ENCODE measurements at places on chromosomes 1 and 21.

- DNase-seq, result no peak
Observed at GRCh38 chr1:46256523-46256922, 9.0 kb downstream of the RAD54L start.

DNA sequence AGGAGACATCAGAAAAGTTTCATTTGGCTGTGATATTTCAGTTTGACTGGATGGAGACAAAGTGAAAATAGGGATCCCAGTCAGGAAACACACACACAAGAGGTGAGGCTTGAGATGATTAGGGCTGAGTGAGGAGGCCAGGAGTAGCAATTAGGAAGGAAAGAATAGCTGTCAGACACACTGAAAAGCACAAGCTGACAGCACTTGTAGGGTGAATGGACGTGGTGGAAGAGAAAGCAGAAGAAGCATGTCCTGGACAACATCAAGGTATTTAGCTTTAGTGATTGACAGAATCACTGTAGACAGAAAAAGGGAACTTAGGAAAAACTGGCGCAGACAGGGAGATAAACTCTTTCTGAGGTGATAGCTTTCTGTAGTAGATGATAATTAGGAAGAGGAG lies 347.7 kb downstream of the TGFB2 start:
- no peak for DNase-seq

GRCh38 chr1:7629465-7630195 lies 141.5 kb upstream of the VAMP3 start:
- no peak for DNase-seq

- DNase-seq, result no peak
Observed at GRCh38 chr21:45026826-45027225, 47.6 kb upstream of the ADARB1 start.

DNA sequence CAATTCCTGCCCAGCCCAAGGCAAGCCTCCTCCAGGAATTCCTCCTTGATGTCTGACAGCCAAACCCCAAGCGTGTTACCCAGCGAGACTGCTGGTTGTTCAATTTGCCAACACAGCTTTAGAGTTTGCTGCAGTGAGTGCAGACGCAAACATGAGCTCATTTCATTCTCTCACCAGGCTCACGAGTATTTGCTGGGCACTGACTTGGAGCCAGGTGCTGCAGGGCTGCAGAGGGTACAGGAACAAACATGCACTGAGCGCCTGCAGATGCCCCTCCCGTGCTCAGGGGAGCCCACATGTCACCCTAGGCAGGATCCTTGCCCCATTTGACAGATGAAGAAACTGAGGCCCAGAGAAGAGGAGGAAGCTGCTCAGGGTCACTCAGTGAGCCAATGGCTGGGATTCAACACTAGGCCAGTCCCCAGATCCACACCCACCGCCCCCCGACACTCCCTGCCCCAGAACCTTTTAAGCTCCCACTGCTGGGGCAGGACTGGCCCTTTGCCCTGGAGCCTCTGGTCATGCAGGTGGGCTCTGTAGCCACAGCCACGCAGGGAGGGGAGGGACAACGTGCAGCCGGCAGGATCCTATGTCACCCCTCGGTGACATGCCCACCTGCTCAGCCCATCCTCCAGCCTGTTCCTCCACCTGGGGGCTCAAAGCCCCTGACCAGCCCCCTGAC lies 363.7 kb downstream of the MATN1 start:
- no peak for DNase-seq

- DNase-seq, result no peak
Observed at GRCh38 chr1:51600529-51600928, 16.4 kb upstream of the OSBPL9 start.

- no peak for DNase-seq
Observed at GRCh38 chr1:221458447-221459156, 283.3 kb downstream of the DUSP10 start.

DNA sequence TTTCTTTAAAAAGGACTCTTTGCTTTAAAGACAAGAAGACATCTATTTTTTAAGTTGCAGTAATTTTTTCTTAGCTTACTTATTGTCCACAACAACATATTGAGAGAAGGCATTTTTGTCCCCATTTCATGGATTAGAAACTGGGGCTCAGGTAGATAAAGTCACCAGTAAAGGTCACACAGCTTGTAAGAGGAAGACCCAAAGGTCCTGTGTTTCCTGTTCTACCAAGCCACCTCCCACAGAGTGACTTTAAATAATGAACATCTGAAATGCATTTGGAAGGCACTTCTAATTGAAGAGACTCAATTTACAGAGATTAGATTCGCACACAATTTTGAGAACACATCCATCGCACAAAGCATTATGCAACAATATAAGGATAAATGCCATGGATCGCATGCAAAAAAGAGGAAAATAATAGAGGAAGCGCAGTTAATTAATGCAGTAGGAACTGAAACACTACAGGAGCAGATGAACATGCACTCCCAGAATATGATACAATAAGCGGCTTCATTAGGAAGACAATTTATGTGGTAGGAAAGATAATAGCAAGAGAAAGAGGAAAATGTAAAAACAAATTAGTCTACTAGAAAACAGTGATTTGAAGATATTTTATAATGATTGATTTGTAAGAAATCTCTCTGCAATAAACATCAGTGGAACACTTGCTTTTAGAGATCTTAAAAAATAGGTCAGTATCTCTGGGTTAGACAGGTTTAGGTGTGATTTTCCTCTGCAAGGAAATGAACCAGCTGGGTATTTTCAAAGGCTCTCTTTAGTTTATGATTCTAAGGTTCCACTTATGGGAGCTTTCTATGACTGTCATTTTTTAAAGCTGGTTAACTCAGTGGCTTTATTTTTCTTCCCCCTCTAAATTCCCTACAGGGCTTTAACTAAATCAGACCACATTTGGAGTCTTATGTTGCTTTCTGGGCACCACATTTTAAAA lies 27.1 kb upstream of the CD2 start:
- no peak for DNase-seq

DNA sequence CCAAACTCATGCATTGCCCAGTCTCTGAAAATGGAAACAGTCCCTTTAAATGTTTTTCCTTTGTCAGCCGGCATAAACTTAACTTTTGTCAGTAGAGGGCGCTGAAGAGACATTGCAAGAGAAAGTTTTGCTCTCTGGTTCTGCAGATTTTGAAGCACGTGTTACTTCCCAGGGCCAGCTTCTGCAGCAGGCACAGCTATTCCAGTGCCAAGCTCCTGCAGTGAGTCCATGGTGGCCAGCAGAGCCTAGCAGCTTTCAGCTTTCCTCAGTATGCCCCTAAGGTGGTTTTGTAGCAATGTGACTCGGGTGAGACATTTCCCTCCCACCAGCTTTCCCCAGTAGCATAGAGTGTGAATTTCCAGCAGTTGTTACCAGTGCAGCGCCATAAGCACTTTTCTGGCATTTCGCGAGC lies 2.6 kb upstream of the IFI44L start:
- DNase-seq, result no peak

GRCh38 chr1:3680488-3681230 lies 28.3 kb downstream of the TP73 start:
- DNase-seq, result no peak

- no peak for DNase-seq
Observed at GRCh38 chr1:88916883-88917282, 25.5 kb upstream of the GTF2B start.

- no peak for DNase-seq
Observed at GRCh38 chr1:107277022-107277421, 136.2 kb downstream of the NTNG1 start.

GRCh38 chr1:145708063-145708462 lies 895 bp upstream of the PDZK1 start:
- DNase-seq, result no peak
